ENCODE measurements at places on chromosomes 11 and 22.

DNA sequence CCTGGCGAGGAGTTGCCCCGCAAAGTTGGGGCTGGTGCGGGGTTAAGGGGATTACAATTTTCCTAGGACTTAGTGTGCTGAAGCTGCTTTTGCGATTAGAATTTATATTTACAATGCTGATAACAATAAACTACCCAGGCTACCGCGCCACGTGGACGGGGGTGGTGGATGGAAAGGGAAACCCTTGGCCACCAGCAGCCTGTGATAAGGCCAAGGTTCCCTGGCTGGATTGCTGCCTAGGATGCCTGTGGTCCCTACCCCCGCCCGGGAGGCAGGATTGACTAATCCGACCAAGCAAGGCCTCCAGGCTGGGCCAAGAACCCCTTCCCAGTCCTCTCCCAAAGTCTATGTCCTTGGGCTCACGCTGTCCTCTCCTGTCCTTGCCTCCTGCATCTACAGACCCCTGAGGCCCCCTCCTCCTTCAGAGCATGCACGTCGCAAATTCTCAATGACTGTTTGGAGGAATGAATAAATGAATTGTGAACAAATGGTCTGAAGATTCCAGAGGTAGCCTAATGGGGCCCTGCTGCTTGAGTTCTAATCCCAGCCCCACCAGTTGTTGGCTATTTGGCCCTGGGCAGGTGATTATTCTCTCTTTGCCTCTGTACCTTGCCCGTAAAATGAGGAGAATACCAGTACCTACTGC, 7.6 kb upstream of the CHKA start:
- DNase-seq: no peak

GRCh38 chr11:117818041-117818873, 6.3 kb downstream of the FXYD2 start:
- DNase-seq: no peak

GRCh38 chr11:133957900-133958299, 1.1 kb upstream of the IGSF9B start:
- DNase-seq: no peak

DNA sequence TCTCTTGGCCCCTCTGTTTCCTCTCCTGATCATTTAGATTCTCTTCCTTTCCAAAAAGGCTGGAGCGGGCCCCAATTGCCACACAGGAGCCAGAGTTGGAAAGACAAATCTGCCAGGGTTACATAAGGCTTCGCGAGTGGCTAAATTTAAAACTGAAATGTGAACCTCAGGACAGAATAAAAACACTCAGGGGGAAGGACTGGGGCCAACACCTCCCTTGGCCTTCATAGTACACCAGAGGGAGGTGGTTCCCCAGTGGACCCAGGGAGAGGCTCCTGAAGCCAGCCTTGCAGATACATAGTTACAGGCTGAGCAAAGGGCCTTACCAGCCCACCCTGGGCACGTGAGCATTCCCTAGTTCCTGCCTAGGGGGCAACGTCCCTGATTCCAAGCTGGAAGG, 150.1 kb downstream of the MN1 start:
- no peak for DNase-seq

DNA sequence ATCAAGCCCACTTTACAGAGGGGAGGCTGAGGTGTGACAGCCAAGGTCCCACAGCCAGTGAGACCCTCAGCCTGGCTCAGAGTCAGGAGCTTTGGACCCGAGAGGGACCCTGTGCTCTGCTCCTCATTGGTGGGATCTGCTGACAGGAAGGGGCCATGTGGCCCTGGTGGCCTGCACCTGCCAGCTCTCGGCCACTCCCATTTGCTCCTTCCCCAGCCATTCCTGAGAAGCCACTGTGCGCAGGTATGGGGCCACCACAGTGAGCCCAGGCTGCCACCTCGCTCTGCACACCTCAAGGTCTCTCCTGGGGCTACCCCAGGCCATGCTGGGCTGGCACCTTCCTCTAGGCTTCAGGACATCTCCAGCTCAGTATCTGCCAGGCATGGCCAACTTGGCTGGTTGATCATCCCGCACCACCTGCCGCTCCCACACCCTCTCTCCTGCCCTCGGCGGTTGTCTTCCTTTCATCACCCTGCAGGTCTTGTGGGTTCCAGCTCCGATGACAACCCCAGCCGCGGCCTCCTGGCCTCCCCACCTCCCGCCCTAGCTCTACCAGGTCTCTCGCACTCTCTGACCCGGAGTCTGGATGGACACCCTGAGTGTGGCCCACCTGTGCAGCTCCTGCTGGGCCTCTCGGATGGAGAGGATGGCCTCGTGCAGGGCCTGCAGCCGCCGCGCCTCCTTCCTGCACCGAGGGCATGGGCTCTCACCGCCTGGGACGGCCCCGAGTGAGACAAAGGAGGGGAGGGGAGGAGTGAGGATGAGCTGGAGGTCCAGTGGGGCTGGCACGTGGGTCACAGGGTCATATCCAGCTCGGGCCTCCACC, 32.2 kb upstream of the CARS1 start:
- no peak for DNase-seq

- no peak for DNase-seq
Measured at GRCh38 chr11:67024966-67025365, 2.0 kb downstream of the SYT12 start.

DNA sequence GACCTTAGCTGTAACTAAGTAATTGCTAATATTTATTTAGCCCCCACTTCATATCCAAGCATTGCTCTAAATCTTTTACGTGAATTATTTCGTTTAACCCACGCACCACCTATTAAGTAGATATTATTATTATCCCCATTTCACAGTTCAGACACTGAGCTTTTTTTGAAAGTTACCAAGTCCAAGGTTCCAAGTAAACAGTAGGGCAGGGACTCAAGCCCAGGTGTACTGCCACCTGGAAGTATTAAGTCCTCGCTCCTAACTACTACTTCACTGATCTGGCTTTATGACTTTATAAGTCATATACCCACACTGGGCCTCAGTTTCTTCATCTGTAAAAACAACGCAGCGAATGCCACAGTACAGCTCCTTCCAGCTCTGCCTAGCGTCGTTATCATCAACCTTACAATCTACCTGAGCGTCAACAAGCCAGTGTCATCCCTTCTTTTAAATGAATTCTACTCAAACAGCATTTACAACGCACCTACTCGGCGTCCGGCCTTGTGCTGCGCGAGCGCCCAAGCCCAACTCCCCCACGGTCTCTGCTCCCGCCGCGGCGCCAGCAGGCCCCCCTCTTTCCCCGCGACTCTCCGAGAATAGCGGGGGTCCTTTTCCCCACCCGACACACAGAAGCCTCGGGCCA, 624 bp downstream of the TMEM41B start:
- DNase-seq: no peak

DNA sequence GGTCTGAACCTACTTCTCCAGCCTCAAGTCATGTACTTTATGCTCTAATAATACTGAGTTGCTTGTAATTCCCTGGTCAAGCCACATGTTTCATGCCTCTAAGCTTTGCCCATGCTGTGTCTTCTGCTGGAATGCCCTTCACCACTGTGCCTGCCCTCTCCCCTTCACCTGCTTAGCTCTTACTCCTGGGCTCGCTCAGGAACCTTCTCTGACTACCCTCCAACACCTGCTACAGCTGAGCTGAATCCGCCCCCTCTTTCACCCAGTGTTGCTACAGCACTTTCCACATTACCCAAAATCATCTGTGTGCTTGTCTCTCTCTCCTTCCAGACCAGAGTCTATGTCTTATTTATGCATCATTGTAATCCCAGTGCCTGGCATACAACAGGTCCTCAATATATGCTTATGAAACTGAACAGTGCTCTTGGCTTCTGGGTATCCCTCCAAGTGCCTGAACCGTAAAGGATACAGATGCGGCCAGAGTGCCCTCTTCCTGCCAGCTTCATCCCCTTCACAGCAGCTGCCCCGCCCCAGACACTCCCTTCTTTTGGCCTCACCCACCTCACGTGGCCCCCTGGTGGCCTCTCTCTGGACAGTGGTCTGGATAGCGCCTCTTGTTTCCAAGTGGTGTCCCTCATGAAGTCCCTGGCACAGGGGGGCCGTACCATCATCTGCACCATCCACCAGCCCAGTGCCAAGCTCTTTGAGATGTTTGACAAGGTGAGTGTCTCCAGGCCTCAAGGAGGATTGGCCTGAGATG, 7.1 kb downstream of the ABCG4 start:
- DNase-seq: no peak

DNA sequence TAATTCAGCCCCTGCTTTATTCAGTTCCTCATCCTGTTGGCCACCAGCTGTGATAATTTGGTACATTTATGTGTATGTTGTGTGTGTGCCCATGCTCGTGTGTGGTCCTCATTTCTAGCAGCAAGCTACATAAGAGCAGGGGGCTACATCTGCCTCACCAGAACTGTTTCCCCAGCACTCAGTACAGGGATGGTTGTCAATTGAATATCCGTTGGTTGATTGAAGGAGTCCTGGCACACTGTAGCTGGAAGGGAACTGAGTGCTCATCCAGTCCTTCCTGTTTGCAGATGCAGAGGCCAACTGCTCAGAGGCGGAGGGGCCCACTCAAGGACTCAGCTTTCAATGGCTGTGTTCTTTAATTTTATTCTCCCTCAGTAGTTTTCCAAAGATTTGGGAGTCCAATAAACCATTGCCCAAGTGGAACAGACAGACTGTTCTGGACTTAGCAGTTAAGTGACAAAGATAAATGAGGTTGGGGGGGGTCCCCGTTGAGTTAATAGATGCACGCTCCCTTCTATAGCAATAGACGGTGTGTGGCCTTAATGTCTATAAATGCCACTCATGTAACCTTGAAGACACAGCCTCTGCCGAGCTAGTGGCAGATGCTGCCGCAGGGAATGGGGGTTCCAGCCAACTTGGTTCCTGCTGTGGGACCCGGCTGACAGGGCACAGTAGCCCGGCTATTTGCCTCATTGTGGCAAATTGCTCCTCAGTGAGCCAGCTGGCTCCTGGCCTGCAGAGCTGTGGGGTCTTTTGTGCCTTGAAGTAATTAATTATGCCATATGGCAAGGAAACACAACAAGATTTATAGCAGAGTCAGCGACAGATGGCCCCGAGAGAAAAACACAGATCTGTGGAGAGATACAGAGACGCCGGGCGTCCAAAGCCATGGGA, 71.4 kb upstream of the GRK3 start:
- DNase-seq: no peak

- DNase-seq: no peak
Measured at GRCh38 chr11:1573077-1573902, 1.2 kb upstream of the DUSP8 start.

DNA sequence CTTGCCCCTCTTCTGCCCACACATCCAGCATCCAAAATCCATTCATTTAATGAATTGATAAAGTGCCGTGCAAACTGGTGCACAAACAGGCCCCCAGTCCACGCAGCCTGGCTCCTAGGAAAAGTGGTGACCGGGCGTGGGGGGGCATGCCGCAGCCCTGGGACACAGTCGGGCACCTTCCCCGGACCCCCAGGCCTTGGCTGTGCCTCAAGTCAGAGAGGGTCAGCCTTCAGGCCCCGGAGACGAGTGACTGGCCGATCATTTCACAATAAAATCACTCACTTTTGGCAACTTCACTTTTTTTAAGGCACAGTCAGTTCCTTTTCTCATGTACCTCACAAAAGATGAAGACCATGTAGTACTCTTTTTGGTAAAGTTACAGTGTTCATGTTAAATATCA, 8.0 kb downstream of the CDPF1 start:
- no peak for DNase-seq

GRCh38 chr22:34847072-34847471, 218.9 kb upstream of the ISX start:
- DNase-seq: no peak

GRCh38 chr11:20873054-20873453, 203.7 kb downstream of the NELL1 start:
- DNase-seq: no peak

DNA sequence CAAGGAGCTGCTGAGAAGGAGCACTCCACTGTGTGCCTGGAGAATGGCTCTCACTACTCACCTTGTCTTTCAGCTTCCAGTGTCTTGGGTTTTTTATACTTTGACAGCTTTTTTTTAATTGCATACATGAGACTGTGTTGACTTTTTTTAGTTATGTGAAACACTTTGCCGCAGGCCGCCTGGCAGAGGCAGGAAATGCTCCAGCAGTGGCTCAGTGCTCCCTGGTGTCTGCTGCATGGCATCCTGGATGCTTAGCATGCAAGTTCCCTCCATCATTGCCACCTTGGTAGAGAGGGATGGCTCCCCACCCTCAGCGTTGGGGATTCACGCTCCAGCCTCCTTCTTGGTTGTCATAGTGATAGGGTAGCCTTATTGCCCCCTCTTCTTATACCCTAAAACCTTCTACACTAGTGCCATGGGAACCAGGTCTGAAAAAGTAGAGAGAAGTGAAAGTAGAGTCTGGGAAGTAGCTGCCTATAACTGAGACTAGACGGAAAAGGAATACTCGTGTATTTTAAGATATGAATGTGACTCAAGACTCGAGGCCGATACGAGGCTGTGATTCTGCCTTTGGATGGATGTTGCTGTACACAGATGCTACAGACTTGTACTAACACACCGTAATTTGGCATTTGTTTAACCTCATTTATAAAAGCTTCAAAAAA, 72.6 kb downstream of the NCAPD3 start:
- DNase-seq: no peak

GRCh38 chr11:33461369-33462125, 204.4 kb downstream of the HIPK3 start:
- no peak for DNase-seq

DNA sequence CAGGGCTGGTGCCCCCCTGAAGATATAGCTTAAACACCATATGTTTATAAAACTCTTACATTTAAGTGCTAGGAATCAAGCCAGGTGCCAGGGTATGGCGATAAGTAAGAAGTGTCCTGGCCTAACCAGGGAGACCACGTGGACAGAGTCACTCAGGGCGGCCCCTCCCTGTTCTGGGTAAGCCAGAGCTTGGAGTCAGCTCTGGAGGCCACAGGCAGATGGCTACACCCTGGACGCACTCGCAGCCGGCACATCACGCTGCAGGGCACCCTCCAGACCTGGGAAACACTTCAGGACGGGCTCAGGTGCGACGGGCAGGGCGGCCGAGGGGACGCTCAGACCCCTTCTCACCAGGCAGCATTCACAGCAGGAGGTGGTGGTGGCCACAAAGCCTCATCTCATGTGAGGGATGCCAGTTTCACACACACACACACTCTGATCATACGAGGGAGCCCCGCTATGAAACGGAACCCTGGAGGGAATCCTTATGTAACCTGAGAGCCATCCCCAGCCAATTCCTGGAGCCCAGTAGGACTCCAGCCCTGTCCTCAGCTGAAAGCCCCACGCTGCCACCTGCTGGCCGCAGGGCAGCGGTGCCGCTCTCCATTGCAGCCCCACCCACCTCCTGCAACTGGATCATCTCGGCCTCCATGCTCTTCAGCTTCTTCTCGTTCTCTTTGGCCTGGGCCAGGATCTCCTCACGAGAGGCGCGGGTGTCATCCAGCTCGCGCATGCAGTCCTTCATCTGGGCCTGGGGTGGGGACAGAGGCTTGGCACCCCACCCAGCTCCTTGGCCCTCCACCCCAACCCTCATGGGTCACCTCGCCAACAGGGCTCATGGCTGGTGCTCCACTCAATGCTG, 33.4 kb downstream of the APOL1 start:
- DNase-seq: peak; percentile 52

- no peak for DNase-seq
Measured at GRCh38 chr11:34271727-34272126, 86.1 kb downstream of the ABTB2 start.

All from activated CD4-positive, alpha-beta T cell treated with anti-CD3 and anti-CD28 coated beads for 24 hours (primary cell).